A172 (cell line): ENCODE measurements at places on chromosomes 5 and 9. TPM values are rescaled to one million over a fixed set of nuclear protein-coding genes. Genes with fewer than 3 reads are reported as not detected.

The PCDHAC2 gene
- total RNA-seq, result 3.2 and 5.1 TPM in 2 replicates

DNA sequence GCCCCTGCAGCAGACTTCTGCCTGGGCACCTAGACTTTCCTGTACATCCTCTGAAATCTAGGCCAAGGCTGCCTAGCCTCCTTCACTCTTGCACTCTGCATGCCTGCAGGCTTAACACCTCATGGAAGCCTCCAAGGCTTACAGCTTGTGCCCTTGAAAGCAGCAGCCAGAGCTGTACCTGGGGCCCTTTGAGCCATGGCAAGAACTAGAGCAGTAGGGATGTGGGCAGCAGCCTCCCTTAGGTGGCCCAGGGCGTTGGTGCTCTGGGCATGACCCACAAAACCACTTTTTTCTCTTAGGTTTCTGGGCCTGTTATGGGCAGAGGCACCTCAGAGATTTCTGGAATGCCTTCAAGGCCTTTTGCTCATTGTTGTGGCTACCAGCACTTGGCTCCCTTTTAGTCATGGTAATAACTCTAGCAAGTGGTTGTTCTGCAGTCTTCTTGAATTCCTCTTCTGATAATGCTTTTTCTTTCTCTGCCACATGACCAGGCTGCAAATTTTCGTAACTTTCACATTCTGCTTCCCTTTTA is 606.2 kb downstream of the TLE4 start:
- DNase-seq, result no peak

- no peak for DNase-seq
These were observed 11.9 kb downstream of the GIN1 start for GRCh38 chr5:103108086-103108485.

The NEUROG1 gene
- not detected in 2 replicates for total RNA-seq

DNA sequence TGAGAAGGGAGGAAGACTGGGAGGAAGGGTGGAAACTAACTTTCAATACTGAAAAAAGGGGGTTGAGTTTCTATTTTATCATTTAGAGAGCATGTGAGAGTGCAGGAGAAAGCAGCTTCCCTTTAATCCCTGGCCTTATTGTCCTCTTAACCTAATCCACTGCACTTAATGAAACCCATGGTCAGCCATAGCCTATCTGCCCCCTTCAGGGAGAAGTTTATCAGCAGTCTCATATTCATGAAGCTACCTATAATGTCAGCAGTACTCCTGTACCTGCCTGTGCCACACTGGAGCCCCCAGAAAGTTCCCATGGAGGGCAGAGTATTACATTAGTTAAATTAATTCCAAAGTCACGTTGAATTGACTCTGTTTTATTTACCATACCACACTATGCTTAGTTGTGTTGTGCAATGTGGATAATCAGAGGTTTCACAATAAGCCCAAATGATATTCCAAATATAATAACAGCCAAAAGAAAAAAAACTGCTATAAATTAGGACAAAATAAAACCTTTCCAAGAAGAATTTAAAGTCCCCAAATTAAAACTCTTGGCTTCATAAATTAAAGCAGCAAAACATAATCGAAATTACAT is 62.9 kb downstream of the MUSK start:
- DNase-seq, result no peak

DNA sequence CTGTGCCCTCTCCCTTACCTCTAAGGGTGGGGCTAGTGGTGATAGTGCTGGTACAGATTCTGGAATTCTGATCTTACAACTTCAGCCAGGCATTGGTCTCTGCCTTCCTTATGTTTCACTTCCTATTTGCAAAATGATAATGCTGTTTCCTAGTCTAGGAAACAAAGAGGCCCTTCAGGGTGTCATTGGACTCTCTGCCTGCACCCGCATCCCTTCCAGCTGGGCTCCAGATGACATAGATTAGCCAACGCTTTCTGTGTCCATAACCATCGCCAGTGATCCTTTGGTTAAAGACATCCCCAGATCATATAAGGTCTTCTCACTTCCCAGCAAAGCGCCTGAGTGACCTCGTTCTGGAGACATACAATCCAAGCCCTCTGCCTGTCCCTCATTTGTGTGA is 180.7 kb downstream of the ERCC6L2 start:
- DNase-seq, result no peak

DNA sequence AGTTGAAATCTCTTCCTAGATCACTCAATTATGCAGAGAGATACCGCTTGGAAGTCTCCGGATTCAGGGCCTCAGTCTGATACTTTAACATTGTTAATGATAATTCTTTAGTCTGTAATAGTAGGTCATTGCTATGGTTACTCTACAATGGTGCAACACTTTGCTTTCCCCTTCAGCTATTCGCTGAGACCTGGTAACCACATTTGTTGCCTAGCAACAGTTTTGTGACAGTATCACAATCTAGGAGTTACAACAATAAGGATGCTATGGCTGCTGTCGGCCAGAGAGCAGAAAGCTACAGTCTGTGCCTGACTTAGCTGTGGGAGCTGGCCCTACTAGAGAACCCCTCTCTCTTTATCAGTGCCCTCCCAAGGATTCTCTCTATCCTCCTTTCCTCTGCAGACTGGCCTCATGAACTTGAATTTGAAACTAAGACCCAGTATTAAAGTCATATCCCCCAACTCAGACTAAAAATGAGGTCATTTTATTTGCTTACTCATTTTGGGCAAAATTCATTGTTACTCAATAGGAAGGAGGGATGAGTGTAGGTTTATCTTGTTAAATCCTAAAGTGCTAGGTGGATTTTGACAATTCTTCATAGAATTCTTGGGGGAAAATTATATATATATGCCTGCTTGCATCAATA is 39.3 kb downstream of the NR2F1 start:
- DNase-seq, result no peak

DNA sequence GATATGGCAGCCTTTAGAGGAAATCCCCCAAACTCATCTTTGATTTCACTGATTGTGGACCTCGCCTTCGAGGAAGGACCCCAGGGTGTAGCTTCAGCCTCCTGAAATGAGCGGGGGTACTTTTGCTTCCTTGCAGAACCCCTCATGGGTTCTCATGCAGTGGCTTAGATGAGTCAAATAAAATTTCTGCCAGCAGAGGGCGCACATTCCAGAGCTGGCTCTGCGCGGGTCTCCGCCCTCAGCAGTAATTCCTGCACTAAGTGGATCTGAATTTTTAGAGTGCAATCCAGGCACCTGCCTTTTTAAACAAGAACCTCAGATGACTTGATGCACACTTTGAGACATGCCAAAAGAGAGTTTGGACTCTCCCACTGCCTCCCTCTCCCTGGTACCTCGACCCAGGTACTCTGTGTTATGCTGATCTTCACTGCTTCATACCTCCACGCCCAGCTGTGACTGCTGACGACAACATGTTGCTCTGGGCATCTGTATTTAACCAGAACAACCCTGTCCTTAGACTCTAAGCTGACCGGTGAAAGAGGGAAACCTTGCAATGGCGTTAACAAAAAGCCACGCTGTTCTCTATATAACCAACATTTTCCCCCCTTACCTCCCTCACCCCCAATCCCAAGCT is 7.3 kb downstream of the EGFLAM start:
- DNase-seq, result peak; percentile 53

DNA sequence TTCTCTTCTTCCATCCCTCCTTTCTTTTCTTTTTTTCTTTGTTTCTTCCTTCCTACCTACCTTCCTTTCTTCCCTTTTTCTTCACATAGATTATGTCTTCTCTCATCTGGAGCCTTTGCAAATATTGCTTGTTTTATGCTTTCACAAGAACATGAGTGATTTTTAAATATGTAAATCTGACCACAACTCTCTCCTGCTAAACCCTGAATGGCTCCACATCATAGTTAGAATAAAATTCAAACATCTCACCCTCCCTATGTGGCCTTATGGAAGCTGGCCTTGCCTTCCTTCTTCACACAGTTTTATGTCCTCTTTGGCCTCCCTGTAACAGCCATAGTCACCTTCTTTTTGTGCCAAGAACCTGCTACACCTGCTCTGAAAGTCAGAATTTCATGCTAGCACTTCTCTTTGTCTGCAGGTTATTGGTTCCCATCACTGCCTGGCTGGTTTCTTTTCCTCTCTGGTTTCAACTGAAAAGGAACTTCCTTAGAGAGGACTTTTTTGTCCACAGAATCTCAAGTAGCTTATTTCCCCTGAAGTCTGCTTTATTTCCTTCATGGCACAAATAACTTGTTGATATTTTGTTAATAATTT is 114.3 kb upstream of the TNC start:
- DNase-seq, result no peak

GRCh38 chr9:132216861-132217619 is 55.2 kb downstream of the NTNG2 start:
- DNase-seq, result no peak

DNA sequence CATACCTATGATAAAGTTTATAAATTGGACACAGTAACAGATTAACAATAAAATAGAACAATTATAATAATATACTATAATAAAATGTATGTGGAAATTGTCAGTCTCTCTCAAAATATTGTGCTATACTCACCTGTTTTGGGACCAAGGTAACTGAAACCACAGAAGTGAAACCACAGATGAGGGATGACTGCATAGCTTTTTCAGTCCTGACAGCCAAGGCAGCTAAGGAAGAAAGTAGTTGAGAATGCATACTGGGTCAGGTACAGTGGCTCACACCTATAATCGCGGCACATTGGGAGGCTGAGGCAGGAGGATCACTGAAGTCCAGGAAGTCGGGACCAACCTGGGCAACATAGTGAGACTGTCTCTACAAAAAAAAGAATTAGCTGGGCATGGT is 8.9 kb downstream of the SRP19 start:
- no peak for DNase-seq

- DNase-seq, result peak; percentile 90
These were observed 203.4 kb downstream of the MCTP1 start for GRCh38 chr5:95081500-95081960.

The EPB41L4B gene
- total RNA-seq, result 0.93 and 1.7 TPM in 2 replicates

The SLC36A3 gene
- total RNA-seq, result not detected in 2 replicates

- no peak for DNase-seq
These were observed 57.9 kb downstream of the DOCK8 start for GRCh38 chr9:272251-273213.

GRCh38 chr9:74800226-74800625 is 87.5 kb downstream of the TRPM6 start:
- no peak for DNase-seq

GRCh38 chr5:6712142-6712576 is 1.1 kb upstream of the TENT4A start:
- DNase-seq, result peak; percentile 57

GRCh38 chr9:113992994-113993393 is 85.1 kb downstream of the AMBP start:
- no peak for DNase-seq

The LMX1B gene
- 1.8 and 2.9 TPM in 2 replicates for total RNA-seq

- DNase-seq, result peak; percentile 18
These were observed 315.7 kb downstream of the MCTP1 start for GRCh38 chr5:94969174-94969573.

DNA sequence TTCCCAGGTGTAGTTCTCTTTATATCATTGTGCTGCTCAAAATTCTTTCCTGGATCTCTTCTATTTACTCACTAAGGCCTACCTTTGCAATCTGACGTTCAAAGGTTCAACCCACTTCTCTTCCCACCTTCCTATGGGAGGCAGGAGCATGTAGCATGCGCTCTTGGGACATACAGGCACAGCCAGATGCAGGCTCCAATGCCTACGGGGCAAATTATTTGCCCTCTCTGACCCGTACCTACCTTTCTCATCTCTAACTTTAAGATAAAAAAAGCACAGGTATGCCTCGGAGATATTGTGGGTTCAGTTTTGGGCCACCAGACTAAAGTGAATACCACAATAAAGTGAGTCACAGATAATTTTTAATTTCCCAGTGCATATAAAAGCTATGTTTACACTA is 460.5 kb downstream of the CCDC171 start:
- DNase-seq, result no peak

DNA sequence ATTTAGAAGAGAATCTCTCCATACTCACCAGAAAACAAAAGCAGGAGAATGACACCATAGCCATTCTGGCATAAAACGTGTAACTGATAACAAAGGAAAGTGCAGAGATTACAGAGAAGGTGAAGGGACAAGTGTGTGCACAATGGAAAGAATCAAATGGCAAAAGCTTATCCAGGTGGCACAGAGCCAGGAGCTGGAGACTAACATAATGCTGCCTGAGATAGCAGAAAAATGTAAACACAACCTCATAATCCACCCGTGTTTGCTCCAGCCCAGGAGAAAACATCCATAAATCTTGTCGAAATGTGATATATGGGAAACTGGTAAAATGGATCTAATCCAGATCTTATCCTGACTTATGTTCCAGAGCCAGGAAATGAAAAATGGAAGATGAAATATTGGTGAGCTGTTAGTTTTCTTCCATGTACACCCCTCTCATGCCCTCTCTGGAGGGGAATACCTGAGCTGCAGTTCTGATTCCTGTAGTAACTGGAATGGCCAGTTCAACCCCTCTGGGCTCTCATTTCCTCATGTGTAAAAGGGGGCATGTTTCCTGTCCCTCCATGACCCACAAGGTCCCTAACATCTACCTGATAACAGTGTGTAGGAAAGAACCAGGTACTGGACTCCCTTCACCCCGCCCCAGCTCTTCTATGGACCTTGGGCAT is 212.3 kb upstream of the DAPK1 start:
- no peak for DNase-seq

The NR2F1 gene
- total RNA-seq, result 6.9 and 10.0 TPM in 2 replicates

- DNase-seq, result no peak
These were observed 13.7 kb upstream of the PSMB7 start for GRCh38 chr9:124428751-124429529.

The MLLT3 gene
- total RNA-seq, result 13.0 and 13.6 TPM in 2 replicates

DNA sequence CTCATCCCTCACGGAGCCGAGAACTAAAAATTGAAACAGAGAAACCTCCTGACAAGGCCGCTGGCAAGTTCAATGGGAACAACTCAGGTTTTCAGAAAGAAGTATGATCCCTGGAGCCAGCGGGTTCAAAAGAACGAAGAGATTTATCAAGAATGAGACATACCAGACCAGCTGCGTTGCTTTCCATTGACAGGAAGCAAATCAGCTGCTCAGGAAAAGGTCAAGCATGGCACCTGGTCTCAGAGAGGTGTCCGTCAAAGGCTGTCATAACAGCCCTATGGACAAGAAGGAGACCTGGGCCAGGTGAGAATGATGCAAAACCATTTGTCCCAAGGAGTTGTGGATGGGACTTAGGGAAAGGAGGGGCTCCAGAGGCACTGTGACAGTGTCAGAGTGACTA is 34.9 kb upstream of the GNE start:
- no peak for DNase-seq

- no peak for DNase-seq
These were observed 406.6 kb upstream of the MEF2C start for GRCh38 chr5:89289604-89290003.

The SHOC1 gene
- not detected in 2 replicates for total RNA-seq

The SPINK4 gene
- not detected in 2 replicates for total RNA-seq

DNA sequence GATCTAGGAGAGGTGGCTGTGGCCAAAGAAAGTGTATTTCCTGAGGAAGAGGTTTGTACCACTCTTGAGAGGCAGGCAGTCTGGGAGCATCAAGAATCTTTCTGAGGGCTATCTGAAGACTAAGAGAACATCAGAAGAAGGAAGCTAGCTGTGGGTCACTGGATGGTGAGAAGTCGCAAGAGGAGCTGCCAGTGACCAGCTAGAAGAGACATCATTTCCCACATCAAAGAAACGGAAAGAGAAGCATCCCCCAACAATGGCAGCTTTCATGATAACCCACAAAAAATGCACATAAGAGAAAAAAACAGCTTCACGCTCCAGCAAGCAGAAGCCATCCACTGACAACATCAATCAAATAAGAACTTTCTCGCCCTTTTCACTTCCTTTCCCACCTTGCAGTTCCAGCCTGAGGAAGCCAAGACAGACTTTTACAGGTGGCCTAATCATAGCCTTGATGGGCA is 25.0 kb upstream of the CEP78 start:
- no peak for DNase-seq

The LTC4S gene
- 8.6 and 13.4 TPM in 2 replicates for total RNA-seq

The IL11RA gene
- 9.3 and 10.9 TPM in 2 replicates for total RNA-seq
